CD4-positive, alpha-beta memory T cell (primary cell): ENCODE measurements at places on chromosomes 6 and 20.
A peak's percentile ranks its signal among the peaks of the same experiment; 100 is the strongest.

DNA sequence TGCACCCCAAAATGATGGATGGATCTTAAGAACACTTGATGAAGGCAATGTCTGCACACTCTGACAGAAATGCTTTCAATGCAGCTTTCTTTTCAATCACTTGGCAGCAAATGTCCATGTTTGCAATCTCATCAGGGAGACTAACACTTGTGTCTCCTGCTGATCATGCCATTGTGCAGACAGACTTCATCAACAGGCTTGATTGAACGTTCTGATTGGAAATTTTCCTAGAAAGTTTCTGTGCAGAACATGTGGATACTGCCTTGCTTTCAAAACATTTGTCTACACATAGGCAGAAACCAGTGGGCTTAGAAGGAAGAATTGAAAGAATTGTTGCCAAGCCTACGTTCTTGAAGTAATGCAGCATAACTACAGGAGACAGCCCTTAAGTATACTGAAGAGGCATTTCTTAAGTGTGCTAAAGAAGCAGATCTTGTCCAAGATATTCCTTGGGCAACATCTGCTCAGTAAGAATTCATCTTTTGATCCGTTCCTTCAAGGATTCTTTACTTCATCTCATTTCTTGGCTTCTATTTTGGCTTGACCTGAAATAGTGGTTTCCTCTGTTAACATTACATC, 120.4 kb upstream of the PLCB4 start:
- no peak for DNase-seq
- no peaks in the 10 kb centered on the region for H3K27me3 ChIP-seq
- no peaks in the 10 kb centered on the region for H3K4me1 ChIP-seq
- no peaks in the 10 kb centered on the region for H3K36me3 ChIP-seq
- H3K27ac ChIP-seq: no peak overlapping the region

GRCh38 chr6:134495203-134495889, 177.4 kb upstream of the SGK1 start:
- no peak overlapping the region for H3K27ac ChIP-seq
- H3K27me3 ChIP-seq: no peaks in the 10 kb centered on the region
- H3K4me1 ChIP-seq: no peaks in the 10 kb centered on the region
- no peaks in the 10 kb centered on the region for H3K36me3 ChIP-seq
- no peak overlapping the region for H3K4me3 ChIP-seq
- DNase-seq: no peak

GRCh38 chr6:2030682-2031244, 214.6 kb downstream of the GMDS start:
- H3K27ac ChIP-seq: no peak overlapping the region
- H3K4me3 ChIP-seq: no peak overlapping the region
- DNase-seq: no peak
- H3K27me3 ChIP-seq: no peaks in the 10 kb centered on the region

DNA sequence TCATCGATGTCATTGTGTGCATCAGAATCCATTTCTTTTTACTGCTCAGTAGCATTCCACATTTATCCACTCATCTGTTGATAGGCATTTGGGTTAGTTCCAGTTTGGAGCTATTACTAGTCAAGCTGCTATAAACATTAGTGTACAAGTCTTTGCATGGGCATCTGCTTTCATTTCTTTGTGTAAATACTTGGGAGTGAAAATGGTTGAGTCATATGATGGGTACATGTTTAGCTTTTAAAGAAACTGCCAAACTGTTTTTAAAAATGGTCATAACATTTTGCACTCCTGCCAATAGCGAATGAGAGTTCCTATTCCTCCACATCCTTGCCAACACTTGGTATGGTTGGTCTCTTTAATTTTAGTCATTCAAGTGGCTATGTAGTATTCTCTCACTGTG, 21.2 kb upstream of the SLC22A2 start:
- DNase-seq: no peak
- H3K4me3 ChIP-seq: no peak overlapping the region
- H3K4me1 ChIP-seq: no peaks in the 10 kb centered on the region
- no peaks in the 10 kb centered on the region for H3K36me3 ChIP-seq
- no peak overlapping the region for H3K27ac ChIP-seq

- no peaks in the 10 kb centered on the region for H3K27me3 ChIP-seq
- no peak for DNase-seq
- no peak overlapping the region for H3K27ac ChIP-seq
- H3K36me3 ChIP-seq: peaks cover 47% of the 10 kb centered on the region
Observed at GRCh38 chr20:49852522-49853080, 40.0 kb downstream of the SLC9A8 start.

DNA sequence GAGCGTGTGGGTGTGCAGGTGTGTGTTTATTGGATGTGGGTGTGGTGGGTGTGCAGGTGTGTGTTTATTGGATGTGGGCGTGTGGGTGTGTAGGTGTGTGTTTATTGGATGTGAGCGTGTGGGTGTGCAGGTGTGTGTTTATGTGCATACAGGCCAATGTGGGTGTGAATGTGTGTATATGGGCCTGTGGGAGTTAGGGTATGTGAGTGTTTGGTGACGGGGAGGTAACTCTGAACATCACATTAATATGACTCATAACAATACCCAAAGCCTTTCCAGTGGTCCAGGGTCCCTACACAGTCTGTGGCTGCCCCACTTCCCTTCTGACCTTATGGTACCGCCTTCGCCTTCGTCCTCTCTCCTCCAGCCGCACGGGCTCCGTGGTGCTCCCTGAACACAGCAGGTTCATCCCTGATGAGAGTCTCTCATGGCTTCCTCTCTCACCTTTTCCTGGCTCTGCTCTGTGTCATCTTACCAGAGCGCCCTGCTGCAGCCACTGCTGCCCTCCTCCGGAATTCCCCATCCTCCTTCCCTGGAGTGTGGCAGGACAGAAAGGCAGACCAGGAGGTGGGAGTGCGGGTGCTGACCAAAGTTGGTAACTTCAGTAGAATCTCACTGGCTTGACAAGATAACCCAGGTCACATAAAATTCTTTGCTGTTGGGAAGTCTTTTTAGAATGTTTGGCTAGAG, 80.0 kb downstream of the SLC2A10 start:
- no peaks in the 10 kb centered on the region for H3K27me3 ChIP-seq
- H3K4me1 ChIP-seq: no peaks in the 10 kb centered on the region
- H3K27ac ChIP-seq: no peak overlapping the region

- no peaks in the 10 kb centered on the region for H3K36me3 ChIP-seq
Observed at GRCh38 chr20:43941476-43942200, 27.0 kb downstream of the TOX2 start.

DNA sequence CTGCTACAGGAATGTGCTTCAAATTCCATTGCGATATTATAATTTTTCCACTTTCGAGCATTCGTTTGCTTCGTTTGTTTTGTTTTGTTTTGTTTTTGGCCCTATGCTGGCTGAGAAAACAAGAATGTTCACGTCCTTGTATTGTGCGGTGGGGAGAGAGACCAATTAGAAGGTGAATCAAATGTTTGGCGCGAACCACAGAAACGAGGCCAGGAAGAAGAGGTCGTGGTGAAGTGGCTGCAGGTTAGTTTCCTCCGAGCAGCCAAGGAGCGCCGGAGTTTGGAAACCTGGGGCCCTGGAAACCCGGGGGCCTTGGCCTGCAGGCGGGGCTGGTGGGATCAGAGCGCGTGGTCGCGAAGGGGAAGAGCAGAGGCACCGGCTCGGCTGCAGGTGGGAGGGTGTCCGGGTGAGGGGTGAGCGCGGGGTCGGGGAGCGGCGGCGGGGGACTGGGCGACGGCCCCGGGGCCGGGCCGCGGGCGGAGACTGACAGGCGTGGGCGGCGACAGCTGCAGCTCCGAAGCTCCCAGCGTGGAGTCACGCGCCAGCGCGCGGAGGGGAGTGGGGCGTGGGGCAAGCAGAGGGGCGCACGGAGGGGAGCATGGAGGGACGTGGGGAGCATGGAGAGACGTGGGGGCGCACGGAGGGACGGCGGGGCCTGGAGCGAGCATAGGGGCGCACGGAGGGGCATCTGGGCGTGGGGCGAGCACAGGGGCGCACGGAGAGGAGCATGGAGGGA, 141.5 kb upstream of the PDE10A start:
- DNase-seq: no peak
- no peak overlapping the region for H3K27ac ChIP-seq
- no peaks in the 10 kb centered on the region for H3K27me3 ChIP-seq

DNA sequence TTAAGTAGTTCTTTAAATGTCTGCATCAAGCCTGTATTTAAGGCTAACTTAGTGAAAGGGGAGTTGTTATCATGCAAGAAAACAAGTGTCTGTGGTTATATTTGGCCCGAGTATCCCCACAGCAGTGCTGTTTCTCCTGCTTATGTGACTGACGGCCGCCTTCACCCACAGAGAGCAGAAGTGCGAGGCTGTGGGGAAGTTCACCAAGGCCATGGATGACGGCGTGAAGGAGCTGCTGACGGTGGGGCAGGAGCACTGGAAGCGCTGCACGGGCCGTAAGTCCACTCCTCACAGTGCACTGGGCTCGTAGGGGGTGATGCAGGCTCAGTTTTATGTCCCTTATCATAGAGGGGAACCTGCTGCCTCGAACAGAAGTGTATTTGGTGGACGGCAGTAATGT, 53.2 kb upstream of the SYNJ2 start:
- H3K36me3 ChIP-seq: peaks cover 10% of the 10 kb centered on the region
- no peaks in the 10 kb centered on the region for H3K4me1 ChIP-seq
- H3K4me3 ChIP-seq: no peak overlapping the region
- no peak for DNase-seq
- H3K27ac ChIP-seq: no peak overlapping the region
- H3K27me3 ChIP-seq: no peaks in the 10 kb centered on the region

DNA sequence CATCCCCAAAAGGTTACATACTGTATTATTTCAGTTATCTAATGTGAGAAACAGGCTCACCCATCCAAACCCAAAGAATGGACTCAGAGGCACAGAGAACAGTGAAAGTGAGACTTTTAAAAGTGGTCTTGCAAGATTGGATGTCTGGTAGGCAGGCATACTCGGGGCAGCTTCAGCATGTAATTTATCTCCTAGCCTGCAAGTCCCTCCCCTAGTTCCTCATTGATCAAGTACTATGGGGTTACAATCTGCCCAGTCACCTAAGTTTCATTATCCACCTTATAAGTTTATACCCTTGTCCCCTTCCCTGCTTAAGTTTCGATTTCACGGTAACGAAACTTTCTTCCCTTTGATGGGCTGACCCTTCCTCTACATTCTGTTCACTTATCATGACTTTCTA, 20.8 kb upstream of the ZNF451 start:
- no peaks in the 10 kb centered on the region for H3K27me3 ChIP-seq
- no peak overlapping the region for H3K27ac ChIP-seq
- H3K4me1 ChIP-seq: no peaks in the 10 kb centered on the region
- H3K4me3 ChIP-seq: no peak overlapping the region

DNA sequence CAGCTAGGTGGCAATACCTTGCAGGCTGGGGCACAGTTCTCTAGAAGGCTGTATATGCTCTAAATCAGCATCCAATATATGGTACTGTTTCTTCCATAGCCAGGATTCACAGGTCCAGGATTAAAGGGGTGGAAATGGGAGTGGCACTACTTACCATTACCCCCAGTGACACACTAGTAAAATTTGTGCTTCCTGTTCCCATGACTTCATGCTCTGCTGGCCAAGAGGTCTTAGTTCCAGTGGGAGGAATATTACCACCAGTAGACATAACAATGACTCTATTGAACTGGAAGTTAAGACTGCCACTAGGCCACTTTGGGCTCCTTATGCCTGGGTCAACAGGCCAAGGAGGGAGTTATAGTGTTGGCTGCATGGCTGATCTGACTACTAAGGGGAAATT, 174.3 kb upstream of the TNFAIP3 start:
- H3K27ac ChIP-seq: no peak overlapping the region
- no peaks in the 10 kb centered on the region for H3K4me1 ChIP-seq
- no peak overlapping the region for H3K4me3 ChIP-seq
- no peaks in the 10 kb centered on the region for H3K27me3 ChIP-seq
- DNase-seq: no peak

GRCh38 chr6:140043762-140044378, 669.4 kb upstream of the CITED2 start:
- H3K27ac ChIP-seq: no peak overlapping the region
- H3K27me3 ChIP-seq: no peaks in the 10 kb centered on the region

DNA sequence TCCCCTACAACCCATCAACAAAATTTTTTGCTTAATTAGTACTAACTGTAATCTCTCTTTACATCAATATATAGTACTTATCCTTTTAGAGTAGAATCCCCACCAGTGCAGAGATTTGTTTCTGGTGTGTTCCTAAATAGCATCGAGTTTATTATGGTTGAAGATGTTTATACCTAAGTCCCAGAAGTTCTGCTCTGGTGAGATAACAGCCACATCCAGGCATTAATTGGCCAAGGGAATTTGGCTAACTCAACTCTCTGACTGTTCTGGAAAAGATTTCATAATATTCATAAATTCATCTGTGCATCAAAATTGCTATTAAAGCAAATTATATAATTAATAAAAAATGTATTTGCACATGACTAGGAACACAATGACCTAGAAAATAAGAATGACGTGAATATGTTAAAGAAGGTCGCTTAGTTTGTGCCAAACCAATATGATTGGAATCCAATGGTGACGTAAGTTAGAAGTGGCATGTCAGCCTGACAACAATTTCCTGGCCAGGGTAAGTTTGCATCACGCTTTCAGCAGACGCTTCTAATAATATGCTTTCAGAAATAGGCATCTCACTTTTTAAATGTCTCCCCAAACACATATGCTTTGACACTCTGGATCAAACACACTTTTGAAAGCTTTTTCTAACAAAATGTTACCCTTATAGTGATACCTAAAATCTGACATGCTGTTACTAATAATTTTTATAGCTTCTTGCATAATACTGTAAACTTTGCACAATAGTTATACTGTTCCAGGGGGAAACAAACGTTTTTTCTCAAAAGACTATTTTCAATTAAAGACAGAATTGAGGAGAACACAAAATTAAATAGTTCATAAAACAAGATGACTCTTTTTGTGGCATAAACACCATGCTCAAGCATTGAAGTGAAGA, 236.7 kb downstream of the TENT5A start:
- H3K36me3 ChIP-seq: no peaks in the 10 kb centered on the region
- H3K27me3 ChIP-seq: no peaks in the 10 kb centered on the region
- no peaks in the 10 kb centered on the region for H3K4me1 ChIP-seq
- no peak overlapping the region for H3K27ac ChIP-seq
- no peak for DNase-seq

GRCh38 chr20:3156811-3157619, 2.6 kb downstream of the FASTKD5 start:
- H3K4me1 ChIP-seq: peaks cover 54% of the 10 kb centered on the region
- no peaks in the 10 kb centered on the region for H3K36me3 ChIP-seq
- peak overlapping the region; percentile 8 for H3K4me3 ChIP-seq
- peak; percentile 37 for DNase-seq
- H3K27ac ChIP-seq: peak overlapping the region; percentile 30

- no peak overlapping the region for H3K27ac ChIP-seq
- no peak overlapping the region for H3K4me3 ChIP-seq
- H3K4me1 ChIP-seq: no peaks in the 10 kb centered on the region
- DNase-seq: no peak
Observed at GRCh38 chr6:69349771-69350170, 447.0 kb downstream of the LMBRD1 start.

DNA sequence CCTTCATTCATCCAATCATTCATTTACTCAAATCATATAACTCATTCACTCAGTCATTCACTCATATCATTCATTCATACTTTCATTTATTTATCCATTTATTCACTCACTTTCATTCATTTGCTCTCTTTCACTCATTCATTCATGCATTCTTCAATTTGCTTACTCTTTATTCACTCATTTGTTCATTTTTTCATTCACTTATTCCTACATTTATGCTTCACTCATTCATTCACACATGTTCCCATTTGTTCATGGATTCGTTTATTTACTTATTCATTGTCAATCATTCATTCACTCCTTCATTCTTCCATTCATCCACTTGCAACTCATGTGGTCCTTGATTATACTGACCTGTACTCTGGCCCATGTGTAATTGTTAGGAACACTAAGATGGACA, 39.4 kb downstream of the SNRPB start:
- H3K27ac ChIP-seq: no peak overlapping the region
- no peak for DNase-seq
- H3K36me3 ChIP-seq: no peaks in the 10 kb centered on the region
